ENCODE measurements at places on chromosomes 6 and 20. TPM values are rescaled to one million over a fixed set of nuclear protein-coding genes. Genes with fewer than 3 reads are reported as not detected.

RAB44 gene
- total RNA-seq: under 0.01 TPM

DNAH8 gene
- under 0.01 TPM for total RNA-seq

ITCH gene
- total RNA-seq: 88.9 TPM

TLDC2 gene
- 0.32 TPM for total RNA-seq

SAMD10 gene
- total RNA-seq: 1.3 TPM

CALHM4 gene
- total RNA-seq: not detected

LHFPL5 gene
- not detected for total RNA-seq

ANGPT4 gene
- total RNA-seq: not detected

MRPS18A gene
- total RNA-seq: 26.8 TPM

CGA gene
- total RNA-seq: not detected

Data from fibroblast of villous mesenchyme (primary cell).